ENCODE measurements at places on chromosomes 7 and 10.

GRCh38 chr10:29595636-29596225 lies 39.0 kb downstream of the SVIL start:
- no peak for DNase-seq

DNA sequence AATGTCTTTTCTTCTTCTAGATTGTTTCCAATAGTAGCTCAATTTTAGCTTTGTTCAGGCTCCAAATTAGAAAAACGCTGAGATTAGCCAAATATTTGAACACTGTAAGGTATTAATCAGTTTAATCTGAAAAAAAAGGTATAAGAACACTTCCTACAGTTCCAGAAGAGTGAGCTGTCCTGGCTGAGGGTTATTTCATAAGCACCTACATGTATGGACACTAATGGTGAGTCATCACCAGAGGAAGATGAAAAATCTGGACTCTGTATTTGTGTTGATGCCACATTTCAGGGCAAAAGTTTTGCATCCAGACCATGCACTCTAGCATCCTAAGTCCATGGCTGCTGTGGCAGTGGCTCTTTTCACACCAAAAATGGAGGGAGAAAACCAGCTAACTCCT lies 189.5 kb downstream of the ANKRD30A start:
- DNase-seq: no peak

GRCh38 chr7:44220046-44220357 lies 19.2 kb downstream of the YKT6 start:
- DNase-seq: no peak

GRCh38 chr10:31393844-31394243 lies 74.8 kb downstream of the ZEB1 start:
- DNase-seq: no peak

- DNase-seq: no peak
Measured at GRCh38 chr10:93703066-93703465, 674 bp upstream of the FRA10AC1 start.

DNA sequence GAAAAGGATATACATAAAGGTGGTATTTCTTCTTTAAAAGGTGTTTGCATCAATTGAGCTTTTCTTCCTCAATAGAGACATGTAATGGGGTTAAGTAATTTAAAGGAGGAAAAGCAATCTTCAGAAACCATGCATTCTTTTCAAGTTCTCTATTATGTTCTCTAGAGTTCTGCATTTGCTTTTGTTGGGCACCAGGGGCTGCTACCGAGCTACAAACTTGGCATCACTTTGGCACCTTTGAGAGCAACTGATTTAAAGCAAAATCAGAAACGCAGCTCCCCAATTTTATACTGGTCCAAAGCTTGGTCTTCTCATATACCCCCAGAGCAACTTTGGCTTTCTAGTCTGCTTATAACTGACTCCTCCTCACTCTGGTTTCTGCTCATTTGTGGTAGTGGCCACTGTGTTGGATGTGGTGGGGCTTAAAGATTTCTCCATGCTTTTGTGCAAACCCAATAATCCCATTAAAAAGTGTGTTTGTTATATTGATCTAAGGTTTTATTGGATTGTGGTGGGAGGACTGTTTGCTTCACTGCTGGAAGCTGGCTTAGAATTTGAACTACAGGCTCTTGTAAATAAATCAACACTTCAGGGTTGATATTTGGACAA lies 712.1 kb downstream of the PHTF2 start:
- DNase-seq: peak; percentile 73

GRCh38 chr10:123640016-123640535 lies 26.1 kb upstream of the GPR26 start:
- DNase-seq: peak; percentile 59

DNA sequence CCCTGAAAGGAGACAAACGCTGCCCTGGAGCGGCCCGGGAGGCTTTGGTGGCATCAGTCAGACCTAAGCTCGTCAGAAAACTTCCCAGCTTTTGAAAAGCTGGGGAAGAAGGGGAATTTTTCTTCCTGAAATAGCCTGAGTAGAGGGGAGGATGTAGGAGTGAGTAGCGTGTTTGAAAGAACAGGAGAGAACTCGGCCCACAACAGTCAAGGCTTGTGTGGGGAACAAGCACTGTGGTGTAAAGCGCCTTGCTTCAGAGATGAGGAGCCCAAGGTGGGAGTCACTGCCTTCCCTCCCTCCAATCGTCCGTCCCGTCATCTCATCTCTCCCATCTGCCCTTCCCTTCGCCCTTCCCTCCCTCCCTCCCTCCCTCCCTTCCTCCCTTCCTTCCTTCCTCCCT lies 273.3 kb downstream of the CAMK1D start:
- DNase-seq: no peak
